ENCODE measurements at places on chromosomes 6 and 20.

DNA sequence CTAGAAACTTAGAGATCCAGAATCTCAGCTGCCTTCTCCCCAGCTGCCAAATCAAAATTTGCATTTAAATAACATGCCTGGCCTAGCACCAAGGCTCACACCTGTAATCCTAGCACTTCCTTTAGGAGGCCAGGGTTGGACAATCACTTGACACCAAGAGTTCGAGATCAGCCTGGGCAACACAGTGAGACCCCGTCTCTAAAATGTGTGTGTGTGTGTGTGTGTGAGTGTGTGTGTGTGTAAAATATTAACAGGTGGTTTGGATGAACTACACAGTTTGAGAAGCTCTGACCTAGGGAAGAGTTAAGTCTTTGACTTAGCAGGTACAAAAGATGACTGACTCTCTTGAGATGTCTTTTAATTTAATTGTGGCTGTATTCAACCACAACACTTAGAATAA is 20.2 kb upstream of the CD2AP start:
- DNase-seq, result no peak

DNA sequence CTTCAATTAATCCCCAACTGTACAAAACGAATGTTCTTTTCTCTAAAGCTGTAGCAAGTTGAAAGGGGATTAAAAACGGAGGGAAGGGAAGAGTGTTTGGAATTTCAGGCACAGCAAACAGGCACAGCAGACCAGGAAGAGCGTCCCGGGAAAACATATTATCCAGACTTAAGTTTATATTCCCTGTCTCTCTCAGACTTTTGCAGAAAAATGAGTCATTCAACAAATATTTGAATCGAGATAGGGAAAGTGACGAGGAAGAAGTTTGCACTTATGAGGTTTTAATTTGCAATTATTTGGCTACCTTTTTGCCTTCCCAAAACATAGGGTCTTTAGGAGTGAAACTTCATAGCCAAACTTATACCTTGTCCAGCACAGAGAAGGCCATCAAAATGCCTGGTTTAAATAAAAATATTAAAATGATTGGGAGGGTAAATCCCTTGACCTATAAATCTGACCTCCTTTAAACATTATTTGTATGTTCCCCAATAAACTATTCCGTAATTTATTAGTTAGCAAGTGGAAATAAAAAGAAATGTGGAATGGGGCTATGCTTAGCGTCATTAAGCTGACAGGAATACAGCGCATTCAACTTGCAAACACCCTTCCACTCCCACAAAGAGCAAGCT is 16.0 kb downstream of the HFE start:
- no peak for DNase-seq

DNA sequence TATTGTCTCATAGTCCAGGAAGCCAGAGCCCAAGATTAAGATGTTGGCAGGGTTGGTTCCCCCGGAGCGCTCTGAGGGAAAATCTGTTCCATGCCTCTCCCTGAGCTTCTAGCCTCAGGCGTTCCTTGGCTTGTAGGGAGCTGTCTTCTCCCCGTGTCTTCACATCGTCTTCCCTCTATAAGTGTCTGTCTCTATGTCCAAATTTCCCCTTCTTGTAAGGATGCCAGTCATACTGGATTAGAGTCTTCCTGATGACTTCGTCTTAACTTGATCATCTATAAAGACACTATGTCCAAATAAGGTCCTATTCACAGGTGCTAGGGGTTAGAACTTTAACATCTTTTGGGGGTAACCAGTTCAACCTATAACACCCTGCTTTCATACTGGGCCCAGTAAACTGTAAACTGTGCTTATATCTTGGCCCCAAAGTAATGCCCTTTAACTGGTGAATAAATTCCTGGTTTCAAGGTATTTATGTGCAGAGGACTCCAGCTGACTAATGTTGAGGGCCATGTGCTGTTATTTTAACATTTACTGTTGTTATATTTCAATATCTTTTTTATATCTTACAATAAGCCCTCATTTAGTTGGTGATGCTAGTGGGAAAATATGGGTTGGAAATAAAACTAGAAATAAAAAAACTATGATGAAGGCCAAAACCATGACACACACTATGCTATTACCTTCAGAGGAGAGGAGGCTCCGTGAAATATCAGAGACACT is 101.7 kb upstream of the IYD start:
- DNase-seq, result no peak

GRCh38 chr20:57091748-57092111 is 174.7 kb downstream of the BMP7 start:
- no peak for DNase-seq
